ENCODE measurements at places on chromosomes 4 and X.

DNA sequence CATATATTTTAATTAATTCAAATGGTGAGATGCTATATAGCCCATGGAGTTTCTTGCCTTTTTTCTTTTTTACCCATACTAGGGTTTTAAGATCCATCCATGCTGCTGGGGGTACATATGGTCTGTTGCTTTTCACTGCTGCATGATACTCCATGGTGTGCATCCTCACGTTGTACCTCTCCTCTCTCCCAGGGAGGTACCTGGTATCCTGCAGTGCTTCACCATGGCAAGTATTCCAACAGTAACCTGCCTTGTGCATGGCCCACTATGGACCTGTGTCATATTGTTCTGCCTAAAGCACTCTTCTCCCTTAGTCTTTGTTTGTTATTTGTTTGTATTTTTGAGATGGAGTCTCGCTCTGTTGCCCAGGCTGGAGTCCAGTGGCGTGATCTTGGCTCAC, 114.3 kb upstream of the GPC4 start:
- DNase-seq, result no peak

- DNase-seq, result no peak
These were observed 4.2 kb downstream of the SLC30A9 start for GRCh38 chr4:41994461-41994985.

- no peak for DNase-seq
These were observed 10.3 kb downstream of the CENPI start for GRCh38 chrX:101108284-101108683.

GRCh38 chr4:71004281-71004851, 10.9 kb downstream of the DCK start:
- DNase-seq, result peak; percentile 23

- DNase-seq, result no peak
These were observed 17.9 kb upstream of the CXCL11 start for GRCh38 chr4:76053730-76054129.

DNA sequence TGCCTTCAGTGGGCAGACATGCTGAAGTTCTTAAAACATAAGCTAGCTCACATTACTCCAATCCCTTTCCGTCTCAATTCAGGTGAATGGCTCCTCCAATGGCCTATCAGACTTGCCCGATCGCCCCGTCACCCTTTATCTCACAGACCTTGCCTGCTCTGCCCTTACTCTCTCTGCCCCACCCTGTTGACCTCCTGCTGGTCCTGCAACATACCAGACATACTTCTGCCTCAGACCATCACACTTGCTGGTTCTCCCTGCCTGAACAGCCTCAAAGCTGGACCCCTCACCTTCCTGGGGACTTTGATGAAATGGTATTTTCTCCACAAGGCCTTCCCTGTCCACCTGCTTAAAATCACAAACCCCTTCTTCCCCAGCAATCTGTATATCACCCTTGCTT, 340.1 kb upstream of the NR3C2 start:
- no peak for DNase-seq

DNA sequence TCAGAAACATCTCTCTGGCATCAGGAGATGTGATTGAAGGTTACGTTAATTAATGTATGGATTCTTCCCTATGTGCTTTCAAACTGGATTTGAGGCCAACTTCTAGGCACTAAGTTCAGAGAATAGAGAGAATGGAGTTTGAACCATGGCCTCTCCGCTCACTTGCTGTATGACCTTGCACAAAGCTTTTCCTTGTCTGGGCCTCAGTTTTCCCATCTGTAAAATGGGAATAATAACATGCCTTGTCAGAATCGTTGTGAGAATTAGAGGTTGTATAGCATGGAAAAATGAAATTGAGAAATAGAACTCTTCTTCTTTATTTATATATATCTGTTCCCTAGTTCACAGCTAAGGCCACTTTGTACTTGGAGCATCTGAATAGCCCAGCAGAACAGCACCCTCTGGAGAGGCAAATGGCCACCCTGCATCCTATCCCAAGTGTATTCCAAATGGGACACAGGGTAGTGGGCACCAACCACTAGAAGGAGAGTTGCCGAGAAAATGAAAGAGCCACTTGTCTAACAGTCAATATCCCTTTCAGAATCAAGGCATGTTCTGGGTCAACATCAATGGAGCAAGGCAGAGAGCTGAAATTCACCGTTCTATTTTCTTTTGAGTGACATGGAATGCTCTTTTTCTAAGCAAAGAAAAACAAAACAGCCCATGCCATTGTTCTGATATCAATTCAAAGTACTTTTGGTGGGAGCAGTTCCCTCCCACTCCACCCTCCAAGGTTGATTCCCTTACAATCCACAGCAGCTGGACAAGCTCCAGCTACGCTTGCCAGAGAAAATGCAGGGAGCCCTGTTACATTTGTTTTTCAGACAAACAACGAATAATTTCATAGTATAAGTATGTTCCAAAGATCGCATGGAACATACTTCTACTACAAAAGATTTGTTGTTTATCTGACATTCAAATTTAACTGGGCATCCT, 23.3 kb upstream of the MTM1 start:
- no peak for DNase-seq

Measured in endothelial cell (in vitro differentiated cells).